ENCODE measurements at places on chromosomes 12 and 14.

GRCh38 chr12:86903159-86903558 lies 647.0 kb upstream of the MGAT4C start:
- DNase-seq, result no peak

GRCh38 chr12:52912711-52913430 lies 8.0 kb upstream of the KRT8 start:
- no peak for DNase-seq

GRCh38 chr12:77324763-77325468 lies 259.5 kb upstream of the E2F7 start:
- peak; percentile 2 for DNase-seq

DNA sequence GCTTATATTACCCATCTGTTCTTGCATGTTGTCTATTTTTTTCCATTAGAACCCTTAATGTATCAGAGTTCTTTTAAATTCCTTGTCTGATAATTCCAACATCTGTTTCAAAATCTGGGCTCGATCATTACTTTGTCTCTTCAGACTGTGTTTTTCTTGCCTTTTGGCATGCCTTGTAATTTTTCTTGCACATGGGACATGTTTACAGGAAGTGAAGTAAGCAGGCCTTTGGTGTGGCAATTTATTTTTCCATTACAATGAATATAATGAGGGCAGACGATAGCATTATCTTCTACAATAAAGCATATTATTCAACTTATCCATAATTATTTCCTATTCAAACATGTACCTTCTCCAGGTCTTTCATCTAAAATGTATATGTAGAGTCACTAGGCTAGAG lies 48.3 kb downstream of the STXBP6 start:
- DNase-seq, result no peak

GRCh38 chr14:81172881-81173280 lies 47.9 kb downstream of the GTF2A1 start:
- DNase-seq, result no peak

DNA sequence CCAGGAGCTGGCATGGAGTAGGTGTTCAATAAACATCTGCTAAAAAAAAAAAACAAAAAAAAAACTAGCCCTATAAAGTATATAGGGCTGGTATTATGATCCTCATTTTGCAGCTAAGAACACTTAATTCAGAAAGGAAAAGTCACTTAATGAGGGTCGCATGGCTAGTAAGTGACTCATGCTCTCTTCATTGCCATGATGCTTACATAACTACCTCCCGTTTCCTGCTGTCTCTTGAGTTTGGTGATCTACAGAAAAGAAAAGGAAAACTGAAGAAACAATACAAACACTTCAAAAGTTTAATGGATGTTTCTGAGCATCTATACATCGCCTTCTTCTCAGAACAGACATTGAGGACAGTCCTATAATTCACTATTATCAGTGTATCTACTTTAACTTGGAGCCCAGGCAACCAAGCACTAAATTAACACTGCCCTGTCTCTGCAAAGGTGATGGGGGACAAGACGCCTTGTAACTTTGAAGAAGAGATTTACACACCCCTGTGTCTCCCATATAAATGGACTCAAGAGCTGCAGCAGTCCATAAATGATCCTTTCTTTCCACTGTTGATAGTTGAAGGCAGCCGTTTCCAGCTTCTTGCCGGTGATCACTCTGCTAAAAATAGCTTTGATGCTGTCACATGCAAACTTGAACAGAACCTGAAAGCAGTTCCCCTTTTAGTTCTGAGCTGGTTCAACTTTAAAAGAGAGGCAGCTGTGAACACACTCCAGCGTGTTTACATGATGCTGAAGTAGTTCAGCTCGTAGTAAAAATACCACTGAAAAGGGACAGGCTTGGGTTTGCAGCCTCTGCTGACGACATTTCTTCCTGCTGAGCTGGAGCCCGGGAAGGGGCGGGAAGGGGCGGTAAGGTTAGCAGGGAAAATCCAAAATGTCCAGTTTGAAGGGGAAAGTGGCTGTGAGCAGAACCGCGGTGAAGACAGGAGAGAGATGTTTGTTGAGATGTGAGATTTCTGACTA lies 113.3 kb downstream of the FOXN3 start:
- DNase-seq, result no peak

- DNase-seq, result no peak
These were observed 28.3 kb downstream of the KCTD10 start for GRCh38 chr12:109448707-109449390.

- DNase-seq, result no peak
These were observed 82.5 kb downstream of the MED13L start for GRCh38 chr12:116194935-116195431.

GRCh38 chr12:8596561-8596960 lies 16.1 kb downstream of the AICDA start:
- DNase-seq, result no peak

DNA sequence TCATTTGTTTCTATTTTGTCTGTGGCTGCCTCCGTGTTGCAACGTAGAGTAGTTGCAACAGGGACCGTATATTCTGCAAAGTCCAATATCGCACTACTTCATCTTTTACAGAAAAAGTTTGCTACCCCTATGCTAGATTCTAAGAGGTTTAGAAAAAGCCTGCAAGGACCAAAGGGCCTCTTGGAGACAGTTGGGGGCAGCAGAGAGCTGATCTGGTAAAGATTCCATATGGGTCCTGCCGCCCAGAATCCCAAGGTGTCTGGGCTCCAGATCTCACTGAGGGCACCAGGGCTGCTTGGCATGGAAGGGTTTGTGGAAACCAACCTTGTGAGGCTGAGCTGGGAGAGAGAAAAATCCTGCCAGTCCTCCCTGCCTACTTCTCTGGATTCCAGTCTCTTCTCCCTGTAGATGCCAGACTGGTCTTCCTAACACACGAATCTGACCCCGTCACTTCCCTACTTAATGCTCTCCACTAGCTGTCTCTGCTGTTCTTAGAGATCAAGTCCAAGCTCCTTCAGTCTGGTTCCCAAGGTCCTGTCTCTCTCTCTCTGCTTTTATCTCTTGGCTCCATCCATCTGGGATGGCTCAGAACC lies 74.6 kb downstream of the GLRX5 start:
- no peak for DNase-seq

- DNase-seq, result no peak
These were observed 22.8 kb downstream of the ANO2 start for GRCh38 chr12:5921966-5922899.

DNA sequence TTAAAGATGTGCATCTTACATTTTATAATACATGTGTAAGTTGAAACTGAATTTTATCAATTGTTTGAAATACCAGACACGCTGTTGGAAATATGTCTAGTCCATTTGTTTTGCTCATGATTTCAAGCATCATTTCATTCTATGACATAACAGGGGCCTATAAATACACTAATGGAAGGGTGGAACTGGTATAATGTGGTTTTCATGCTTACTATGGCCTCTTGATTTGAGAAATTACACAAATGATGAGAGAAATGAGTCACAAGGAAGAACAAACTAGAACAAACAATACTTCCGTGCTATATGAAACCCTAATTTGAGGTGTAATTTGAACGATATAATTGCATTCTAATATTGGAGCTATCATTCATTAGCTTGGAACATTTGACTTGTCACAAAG lies 663.4 kb downstream of the SLC16A7 start:
- no peak for DNase-seq

- DNase-seq, result no peak
These were observed 10.4 kb downstream of the FAM181A start for GRCh38 chr14:93937519-93937918.

GRCh38 chr12:88501972-88502938 lies 78.0 kb downstream of the KITLG start:
- no peak for DNase-seq

- DNase-seq, result no peak
These were observed 14.1 kb downstream of the FBXW8 start for GRCh38 chr12:116924558-116925453.

DNA sequence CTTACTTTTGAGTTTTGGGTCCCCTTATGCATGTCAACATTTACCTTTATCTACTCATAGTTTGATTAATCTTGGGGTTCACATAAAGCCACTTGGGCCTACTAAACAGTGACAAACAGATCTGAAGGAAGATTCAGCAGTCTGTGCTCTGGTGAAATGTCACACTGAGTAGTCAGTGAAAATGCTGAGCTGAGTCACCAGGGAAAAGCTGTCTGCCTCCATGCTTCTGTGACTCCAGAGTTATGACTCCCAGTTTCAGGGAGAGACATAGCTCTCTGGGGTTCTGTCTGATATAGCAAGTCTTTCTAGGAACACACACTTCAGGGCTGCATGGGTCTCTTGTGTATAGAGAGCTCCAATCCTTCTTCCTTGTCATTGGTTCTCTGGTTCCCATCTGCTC lies 406.3 kb upstream of the FAR2 start:
- DNase-seq, result no peak

- no peak for DNase-seq
These were observed 74.7 kb upstream of the MDM1 start for GRCh38 chr12:68406911-68407310.

DNA sequence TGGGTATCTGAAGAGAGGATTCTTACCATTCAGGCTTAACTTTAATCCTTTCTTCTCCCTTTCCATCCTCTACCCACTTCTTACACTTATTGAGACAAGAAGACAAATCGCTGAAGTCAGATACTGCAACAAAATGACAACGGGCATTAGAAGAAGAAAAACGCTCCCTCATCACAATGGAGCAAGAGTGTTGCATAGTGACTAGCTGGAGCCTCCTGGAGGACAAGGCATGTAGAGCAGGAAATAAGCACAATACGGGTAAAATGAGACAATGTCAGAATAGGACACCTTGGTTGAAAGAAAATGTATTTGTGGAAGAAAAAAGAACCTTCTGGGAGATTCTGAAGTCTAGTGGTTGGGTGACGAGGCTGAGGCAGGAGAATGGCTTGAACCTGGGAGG lies 501.0 kb downstream of the RERGL start:
- DNase-seq, result no peak

DNA sequence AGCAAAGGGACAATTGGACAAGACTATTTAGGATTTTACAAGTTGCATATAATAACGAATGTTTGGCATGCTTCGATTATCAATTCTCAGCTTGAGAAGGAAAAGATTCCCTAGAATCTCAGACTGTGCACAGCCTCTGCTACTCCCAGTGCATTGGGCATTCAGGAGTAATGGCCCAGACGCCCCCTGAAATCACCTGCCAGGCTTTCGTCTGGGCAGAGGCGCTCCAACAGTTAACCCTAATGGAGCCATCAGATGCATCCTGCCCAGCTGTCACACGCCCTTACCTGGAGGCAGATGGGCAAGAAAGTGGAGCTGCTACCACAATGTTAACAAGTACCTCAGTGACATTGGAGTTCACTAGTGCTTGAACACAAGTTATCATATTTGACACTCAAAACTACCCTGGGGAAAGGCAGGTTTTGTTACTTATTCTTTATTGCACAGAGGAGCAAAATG lies 927 bp upstream of the LRP6 start:
- no peak for DNase-seq

- DNase-seq, result no peak
These were observed 7.0 kb upstream of the TNS2 start for GRCh38 chr12:53042607-53043454.

GRCh38 chr14:58821421-58821820 lies 183.7 kb downstream of the DACT1 start:
- DNase-seq, result no peak

DNA sequence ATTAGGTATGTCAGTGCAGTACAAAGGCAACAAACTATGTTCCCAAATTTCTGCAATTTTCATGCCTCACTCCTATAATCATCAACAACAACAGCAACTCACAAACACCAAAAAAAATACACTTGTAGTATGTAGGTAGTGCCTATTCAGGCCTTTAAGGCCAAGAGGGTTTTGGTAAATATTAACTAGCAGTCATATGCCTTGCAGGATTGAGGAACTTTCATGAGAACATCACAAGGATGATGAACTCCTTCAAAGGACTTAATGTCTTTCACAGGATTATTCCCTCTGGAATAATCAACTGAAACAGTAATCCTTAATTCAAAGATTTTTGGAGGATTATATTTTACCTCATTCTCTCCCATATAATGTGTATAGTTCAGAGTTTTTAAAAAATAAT lies 293.8 kb downstream of the NOVA1 start:
- DNase-seq, result no peak

DNA sequence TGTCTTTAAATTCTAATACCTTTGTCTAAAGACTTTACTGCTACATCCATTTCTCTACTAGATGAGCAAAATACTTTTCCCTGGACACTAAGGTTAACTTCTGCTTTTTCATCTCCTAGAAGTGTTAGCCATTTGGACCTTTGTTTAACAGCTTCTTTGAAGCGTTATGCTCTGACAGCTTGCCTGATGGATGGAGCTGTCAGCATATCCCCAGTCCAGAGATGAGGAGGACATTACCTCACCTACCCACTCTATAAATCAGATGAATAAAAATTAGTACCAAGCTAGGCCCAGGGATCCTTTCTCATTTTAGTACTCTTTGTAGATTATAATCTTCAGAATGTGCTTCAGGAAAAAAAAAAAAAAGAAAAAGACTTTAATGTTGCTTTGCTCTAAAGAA lies 222.7 kb downstream of the PELI2 start:
- no peak for DNase-seq

- no peak for DNase-seq
These were observed 114.4 kb upstream of the OVCH1 start for GRCh38 chr12:29611906-29612305.

- no peak for DNase-seq
These were observed 30.4 kb upstream of the PLEKHG6 start for GRCh38 chr12:6280053-6280469.

- no peak for DNase-seq
These were observed 96.9 kb downstream of the SLC15A4 start for GRCh38 chr12:128726886-128727285.

GRCh38 chr12:102470945-102471344 lies 9.4 kb downstream of the IGF1 start:
- DNase-seq, result no peak

- no peak for DNase-seq
These were observed 38.3 kb downstream of the GYS2 start for GRCh38 chr12:21566223-21566906.

GRCh38 chr12:94705676-94706075 lies 55.3 kb upstream of the TMCC3 start:
- DNase-seq, result no peak

- no peak for DNase-seq
These were observed 100.8 kb upstream of the DACT1 start for GRCh38 chr14:58537004-58537403.

DNA sequence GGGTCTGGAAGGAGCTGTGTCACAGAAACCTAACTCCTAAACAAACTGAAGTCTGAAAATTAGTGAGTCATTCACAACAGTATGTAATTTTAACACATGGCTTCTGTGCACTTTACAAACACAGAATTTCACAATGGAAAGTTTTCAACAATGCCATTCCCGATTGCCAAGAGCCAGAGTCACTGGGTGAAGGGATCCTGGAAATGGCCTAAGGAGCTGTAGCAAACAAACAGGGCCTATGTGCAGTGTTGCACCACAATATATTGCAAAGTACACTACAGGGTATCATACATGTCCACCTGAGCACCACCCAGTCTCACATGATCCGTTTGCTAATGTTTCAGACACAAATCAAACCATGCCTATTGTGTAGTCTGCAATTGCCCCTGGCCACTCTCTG lies 184.7 kb upstream of the OTX2 start:
- DNase-seq, result no peak
